Right hindlimb (tissue), 1 donor: ENCODE measurements at places on chromosomes 7 and 10.
A peak's percentile ranks its signal among the peaks of the same experiment; 100 is the strongest.

- no peak for DNase-seq
Observed at GRCh38 chr10:124991835-124992234, 49.9 kb downstream of the ZRANB1 start.

- no peak for DNase-seq
Observed at GRCh38 chr10:66782776-66783175, 143.1 kb upstream of the LRRTM3 start.

GRCh38 chr7:50681432-50682045 lies 101.2 kb downstream of the GRB10 start:
- DNase-seq, result no peak

DNA sequence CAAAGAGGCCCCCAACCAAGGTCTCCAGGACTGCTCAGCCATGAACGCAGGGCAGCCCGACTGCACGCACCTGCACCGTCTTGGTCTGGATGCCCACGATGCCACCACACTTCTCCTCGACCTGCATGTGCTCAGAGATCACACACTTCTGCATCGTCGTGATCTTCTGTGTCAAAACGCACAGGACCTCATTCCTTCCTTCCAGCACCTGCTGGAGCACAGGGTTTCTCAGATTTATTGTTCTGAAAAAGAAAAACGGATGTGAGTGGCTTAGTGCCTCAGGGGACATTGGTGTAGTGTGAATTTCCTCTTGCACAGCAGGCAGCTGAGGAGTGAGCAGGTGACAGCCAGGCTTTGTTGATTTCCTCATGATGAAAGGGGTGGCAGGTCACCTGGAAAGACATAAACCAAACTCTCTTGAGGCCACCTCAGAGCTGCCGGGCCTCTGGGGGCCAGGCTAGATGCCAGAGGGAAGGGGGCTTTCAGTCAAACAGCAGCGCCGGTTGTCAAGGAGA lies 38.2 kb downstream of the GSDME start:
- no peak for DNase-seq

GRCh38 chr10:89019569-89020327 lies 29.1 kb downstream of the FAS start:
- no peak for DNase-seq

- DNase-seq, result no peak
Observed at GRCh38 chr7:81694711-81695110, 75.1 kb downstream of the HGF start.

GRCh38 chr10:8037941-8038894 lies 16.3 kb upstream of the GATA3 start:
- DNase-seq, result no peak

- DNase-seq, result no peak
Observed at GRCh38 chr10:43160921-43161255, 22.6 kb downstream of the CSGALNACT2 start.

DNA sequence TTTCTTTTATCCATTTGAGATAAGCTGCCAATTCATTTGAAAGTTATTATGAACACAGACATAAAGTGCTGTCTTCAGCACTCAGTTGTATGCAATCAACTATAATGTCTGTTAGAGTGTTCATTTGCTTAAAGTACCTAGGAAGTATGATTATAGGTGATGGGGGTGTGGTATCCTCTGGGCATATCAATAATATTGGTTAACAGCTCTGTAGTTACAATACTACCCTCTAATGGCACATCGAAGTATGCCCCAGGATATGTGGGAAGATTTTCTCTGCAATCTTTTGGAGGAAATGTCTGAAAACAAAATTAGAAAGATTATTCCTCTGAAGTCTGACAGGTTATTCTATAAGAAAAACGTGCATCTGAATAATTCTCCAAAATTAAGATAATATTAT lies 429.7 kb downstream of the ARL4A start:
- DNase-seq, result no peak

GRCh38 chr7:87816389-87816788 lies 59.8 kb downstream of the SLC25A40 start:
- no peak for DNase-seq

- DNase-seq, result no peak
Observed at GRCh38 chr10:13803566-13804554, 217.1 kb downstream of the PRPF18 start.

DNA sequence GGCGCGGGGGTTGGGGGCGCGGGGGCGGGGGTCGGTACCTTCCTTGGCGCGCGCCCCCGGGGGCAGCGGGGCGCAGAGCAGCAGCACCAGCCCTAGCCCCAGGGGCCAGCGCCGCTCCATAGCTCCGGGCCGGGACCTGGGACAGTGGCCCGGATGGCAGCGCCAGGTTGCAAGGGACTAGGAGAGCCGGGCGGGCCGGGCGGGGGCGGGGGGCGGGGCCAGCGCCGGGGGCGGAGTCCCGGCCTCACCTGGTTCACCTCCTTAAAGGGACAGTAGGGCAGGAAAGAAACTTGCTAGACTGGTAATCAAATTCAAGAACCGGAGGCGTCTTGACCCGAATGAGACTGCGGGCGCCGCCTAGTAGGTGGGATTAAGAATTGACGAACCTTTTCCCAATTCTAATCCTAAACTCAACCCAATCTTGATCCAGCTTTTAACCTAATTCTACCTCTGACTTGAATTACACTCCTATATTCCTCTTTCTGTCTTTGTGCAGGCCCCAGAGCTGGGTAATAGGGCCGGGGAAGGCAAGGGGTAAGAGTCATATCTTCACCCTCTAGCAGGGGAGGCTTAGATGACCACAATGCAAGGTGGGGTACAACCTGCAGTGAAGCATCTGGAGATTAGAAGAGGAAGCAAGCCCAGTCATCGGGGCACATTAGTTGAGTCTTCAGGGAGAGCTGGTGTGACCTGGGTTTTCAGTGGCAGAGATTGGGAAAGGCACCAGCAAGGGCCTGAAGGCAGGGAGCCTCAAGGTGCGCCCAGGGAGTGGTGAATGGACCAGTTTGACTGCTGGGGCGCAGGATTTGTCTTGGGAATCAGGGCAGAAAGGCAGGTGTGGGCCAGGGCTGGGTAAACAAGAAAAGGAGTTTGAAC lies at the start of gene EPHA1:
EPHA1 (minus strand) TSS at position 171 of the 876 bp plus-strand sequence; CDS start at position 120, 51 bp downstream.
- DNase-seq, result no peak

DNA sequence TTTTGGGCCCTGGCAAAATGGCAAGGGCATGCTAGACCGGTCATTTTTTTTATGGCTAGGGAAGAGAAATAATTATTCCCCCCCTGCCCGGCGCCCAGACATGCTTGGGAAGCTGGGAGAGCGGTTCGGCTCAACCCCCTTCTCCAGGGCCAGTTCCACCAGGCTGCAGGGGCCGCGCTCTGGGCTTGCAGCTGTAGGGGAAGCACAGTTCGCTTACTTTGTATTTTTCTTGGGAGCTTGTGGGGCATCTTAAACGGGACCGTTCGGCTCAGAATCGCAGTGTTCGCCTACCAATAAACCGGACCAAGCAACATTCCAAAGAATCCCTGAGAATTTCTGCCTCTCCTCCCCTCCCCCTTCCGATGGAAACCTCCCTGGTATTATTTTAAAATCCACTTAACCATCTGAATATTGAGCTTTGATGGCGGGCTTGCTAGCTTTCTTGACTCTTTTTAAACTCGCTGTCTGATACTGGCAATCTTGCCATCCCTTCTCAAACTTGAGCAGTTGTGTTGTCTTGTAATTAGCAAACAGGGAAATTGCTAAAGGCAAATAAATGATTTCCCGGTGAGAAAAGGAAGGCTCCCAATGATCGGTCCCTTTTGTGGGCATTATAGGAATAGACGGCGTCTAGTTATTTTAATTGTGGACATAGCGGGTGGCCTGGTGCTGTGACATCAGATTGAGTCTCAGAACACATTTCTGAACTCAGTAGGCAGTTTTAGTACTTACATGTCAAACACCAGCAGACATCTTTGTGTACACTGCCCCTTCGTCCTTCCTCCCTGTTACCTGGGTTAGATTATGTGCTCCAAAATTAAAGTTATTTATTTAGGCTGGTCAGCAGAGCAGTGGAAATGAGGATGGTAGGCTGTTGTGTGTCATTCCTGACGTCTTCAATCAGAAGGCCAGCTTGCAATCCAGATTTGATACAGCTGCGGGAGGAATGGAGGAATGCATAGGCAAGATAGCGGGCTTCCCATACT lies 3.4 kb downstream of the TCF7L2 start:
- peak; percentile 67 for DNase-seq

GRCh38 chr10:4691776-4692175 lies 134.2 kb upstream of the AKR1E2 start:
- no peak for DNase-seq

DNA sequence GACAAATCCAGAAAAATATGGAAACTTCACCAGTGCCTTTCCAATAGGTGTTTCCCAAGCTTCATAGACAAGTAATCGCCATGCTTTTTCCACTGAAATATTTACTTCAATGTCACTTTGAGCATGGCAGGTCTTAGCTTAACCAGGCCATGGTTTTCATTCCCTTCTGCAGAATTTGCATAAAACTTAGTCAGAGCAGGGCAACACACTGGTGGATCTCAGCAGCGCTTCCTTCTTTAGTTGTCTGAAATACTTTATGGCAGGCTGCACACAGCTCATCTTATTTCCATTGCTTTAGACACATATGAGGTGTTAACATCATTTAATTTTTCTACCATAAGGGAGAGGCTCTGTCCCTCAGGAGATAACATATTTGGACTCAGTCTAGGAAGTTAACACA lies 102.9 kb upstream of the AHR start:
- no peak for DNase-seq

DNA sequence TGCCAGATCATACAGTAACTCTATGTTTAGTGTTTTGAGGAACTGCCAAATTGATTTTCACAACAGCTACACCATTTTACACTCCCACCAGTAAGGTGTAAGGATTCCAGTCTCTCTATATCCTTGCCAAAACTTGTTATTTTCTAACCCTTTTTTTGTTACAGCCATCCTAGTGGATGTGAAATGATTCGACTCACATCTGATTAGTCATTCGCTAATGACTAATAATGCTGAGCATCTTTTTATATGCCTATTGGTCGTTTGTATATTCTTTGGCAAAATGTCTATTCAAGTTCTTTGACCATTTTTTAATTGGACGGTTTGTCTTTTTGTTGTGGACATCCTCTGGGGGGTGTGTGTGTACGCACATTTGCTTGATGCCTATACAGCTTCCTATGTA lies 142.8 kb downstream of the DGKB start:
- no peak for DNase-seq

- DNase-seq, result peak; percentile 94
Observed at GRCh38 chr10:100998183-100998990, 1.2 kb upstream of the LZTS2 start.

DNA sequence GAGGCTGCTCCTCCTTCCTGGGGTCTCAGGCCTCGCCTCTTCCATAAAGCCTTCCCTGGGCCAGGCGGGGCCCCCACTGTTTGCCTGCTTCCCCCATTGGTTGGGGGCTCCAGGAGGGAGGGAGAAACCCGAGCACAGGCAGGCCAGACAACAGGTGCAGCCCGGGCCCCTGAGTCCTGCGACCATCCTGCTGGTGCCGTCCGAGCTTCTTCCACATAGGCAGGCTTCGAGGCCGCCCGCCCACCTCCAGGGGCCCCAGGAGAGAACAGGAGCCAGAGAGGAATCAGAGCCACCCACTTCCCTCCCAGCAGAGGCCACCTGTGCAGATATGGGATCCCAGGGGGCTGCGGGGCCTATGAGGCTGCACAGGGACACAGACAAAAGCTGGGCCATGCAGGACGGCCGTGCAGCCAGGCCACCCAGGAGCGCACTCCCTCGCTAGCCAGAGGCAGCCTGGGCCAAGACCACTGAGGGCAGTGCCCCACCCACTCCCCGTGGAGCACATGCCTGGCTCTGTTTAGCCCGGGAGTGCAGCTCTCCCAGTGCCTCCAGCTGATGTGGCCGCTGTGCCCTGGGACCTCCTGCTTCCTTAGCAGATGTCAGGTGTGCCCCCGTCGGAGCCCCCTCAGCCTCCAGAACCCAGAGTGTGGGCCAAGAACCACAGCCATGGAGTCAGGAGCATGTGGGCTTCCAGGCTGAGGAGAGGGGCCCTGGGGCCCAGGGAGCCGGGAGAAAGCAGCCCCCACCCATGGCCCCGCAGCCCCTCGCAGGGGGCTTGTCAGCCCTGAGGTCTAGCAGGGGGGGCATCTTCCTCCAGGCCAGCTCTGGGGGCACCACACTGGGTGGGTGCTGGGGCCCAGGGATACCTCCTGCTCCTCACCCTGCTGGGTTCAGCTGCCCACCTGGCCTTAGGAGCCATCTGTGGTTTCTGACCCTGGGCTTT lies 59.9 kb upstream of the INPP5A start:
- DNase-seq, result peak; percentile 42

GRCh38 chr7:67489881-67490280 lies 493.2 kb downstream of the TYW1 start:
- DNase-seq, result no peak

GRCh38 chr10:4546500-4546899 lies 279.5 kb upstream of the AKR1E2 start:
- no peak for DNase-seq

- DNase-seq, result no peak
Observed at GRCh38 chr7:127776776-127777386, 124.9 kb downstream of the SND1 start.

DNA sequence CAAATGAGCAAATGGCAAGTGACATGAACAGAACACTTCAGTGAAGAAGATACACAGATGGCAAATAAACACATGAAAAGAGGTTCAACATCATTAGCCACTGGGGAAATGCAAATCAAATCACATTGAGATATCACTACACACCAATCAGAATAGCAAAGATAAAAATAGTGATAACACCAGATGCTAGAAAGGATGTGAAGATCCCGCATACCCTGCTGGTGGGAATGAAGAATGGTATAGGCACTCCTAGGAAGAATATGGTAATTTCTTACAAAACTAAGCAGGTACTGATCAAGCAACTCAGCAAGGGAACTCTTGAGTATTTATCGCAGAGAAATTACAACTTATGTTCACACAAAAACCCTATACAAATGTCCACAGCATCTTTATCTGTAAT lies 11.2 kb downstream of the LAMB4 start:
- no peak for DNase-seq

DNA sequence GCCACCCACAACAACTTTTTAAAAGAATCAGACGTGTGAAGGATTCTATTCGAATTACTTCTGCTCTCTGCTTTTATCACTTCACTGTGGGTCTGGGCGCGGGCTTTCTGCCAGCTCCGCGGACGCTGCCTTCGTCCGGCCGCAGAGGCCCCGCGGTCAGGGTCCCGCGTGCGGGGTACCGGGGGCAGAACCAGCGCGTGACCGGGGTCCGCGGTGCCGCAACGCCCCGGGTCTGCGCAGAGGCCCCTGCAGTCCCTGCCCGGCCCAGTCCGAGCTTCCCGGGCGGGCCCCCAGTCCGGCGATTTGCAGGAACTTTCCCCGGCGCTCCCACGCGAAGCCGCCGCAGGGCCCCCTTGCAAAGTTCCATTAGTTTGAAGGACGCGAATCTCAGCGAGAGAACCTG lies 461 bp upstream of the HTRA1 start:
- no peak for DNase-seq
